ENCODE measurements at places on chromosomes 16 and 17.
A peak's percentile ranks its signal among the peaks of the same experiment; 100 is the strongest.

DNA sequence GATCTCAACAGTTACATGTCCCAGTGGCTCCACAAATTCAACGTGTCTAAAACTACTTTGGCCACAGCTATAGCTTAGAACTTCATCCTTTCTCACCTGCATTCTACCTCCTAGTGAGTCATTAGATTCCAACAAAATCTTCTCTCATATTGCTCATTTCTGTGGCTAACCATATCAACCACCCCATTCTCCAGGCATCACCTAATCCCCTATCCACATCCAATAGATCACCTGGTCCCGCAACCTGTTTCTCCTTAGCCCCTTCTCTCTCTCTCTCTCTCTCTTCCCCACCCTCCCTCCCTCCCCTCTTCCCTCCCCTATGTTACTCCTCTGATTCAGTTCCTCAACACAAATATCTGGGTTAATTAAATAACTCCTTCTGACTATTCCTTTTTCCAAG is 64.6 kb downstream of the ANKFN1 start:
- DNase-seq, result no peak

DNA sequence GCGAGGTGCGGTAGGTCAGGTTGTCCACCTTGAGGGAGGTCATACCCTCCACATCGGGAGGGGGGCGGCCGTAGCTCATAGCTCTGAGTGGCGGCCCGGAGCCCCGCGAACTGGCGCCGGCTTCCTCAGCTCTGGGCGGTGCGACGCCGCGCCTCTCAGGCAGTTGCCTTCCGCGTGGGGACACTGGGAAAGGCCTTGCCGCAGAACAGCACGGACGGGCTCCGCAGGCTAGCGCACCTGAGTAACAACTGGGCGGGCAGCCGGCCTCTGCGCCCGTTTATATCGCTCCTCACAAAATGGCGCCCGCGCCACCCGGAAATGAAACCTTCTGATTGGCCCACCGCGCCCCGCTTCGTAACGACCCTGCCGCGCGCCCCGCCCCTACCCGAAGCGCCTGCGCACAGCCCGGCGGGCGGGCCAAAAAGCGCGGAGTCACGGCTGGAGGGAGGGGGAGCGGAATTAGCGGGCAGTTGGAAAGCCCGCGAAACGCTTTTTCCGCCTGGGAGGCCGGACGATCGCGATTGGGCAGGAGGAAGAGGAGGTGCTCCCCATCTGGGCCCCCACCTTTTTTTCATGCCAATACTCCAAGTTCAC is at the start of gene SRSF2:
TSS of gene SRSF2 (minus strand) at position 250 of the 594 bp plus-strand sequence. CDS start at position 79, 171 bp downstream.
- DNase-seq, result peak; percentile 99

- peak; percentile 79 for DNase-seq
These were observed 20.0 kb downstream of the ST6GALNAC1 start for GRCh38 chr17:76623271-76624146.

GRCh38 chr17:3843935-3844516 is 2.0 kb downstream of the NCBP3 start:
- peak; percentile 36 for DNase-seq

- DNase-seq, result no peak
These were observed 9.2 kb downstream of the RPL23 start for GRCh38 chr17:38844261-38844757.

DNA sequence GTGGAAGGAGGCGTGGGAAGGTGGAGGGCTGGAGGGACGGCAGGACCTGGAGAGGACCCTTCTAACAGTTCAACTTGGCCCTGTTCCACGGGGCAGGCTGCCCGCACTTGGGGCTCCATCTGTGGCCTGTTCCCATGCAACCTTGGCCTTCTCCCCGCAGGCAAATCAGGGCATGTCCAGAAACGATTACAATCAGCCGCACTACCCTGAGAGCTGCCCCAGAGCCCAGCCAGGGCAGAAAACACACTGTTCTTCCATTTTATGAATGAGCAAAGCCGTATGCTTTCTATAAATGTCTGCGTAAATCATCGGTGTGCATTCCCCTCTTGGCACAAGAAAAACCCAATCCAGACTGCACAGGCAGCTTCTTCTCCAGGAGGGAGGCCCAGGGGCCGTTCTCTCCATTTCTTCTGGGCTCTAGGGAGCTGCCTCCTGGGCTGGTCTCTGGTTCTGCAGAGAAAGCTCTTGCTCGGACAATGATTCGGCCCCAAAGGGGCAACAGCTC is 228.7 kb downstream of the SOX9 start:
- DNase-seq, result no peak

- DNase-seq, result no peak
These were observed 63.2 kb upstream of the SLC12A3 start for GRCh38 chr16:56801762-56802161.

DNA sequence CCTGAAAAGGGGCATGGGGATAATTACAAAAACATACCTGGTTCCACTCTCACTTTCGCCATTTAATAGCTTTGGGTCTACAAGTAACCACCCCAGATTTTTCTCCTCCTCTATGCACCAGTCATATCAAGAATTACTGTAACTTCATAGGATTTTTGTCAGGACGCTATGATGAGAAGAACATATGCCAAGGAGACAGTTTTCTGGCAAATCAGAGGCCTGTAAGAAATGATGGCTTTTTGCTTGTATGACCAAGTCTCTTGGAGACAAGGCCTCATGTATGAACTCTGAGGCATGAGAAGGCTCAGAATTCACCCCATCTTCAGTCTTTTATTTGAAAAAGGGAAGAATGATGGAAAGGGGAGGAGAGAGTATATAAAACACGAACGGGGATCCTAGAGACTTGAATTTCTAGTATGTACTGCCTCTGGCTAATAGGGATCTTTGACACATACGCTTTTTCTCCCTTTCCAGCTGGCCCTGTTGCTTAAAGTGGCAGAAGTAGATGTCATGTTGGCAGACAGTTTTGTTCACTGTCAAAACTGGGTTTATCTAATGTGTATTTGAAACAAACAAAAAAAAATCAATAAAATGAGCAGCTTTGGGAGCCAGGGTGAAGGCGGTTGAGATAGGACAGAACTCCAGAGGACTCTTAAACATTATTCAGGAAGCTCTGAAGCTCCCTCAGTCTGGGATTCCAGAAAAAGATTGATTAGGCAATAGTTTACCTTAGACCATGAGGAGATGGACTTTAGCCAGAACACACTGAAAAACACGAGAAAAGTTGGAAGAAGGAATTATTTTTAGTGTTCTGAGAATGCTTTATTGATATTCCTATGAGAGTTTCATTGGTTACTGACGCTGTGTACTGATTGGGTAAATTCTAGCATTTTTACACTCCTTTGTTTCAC is 656.6 kb downstream of the WWOX start:
- DNase-seq, result no peak

- DNase-seq, result no peak
These were observed 41.3 kb upstream of the SIAH1 start for GRCh38 chr16:48426244-48427141.

DNA sequence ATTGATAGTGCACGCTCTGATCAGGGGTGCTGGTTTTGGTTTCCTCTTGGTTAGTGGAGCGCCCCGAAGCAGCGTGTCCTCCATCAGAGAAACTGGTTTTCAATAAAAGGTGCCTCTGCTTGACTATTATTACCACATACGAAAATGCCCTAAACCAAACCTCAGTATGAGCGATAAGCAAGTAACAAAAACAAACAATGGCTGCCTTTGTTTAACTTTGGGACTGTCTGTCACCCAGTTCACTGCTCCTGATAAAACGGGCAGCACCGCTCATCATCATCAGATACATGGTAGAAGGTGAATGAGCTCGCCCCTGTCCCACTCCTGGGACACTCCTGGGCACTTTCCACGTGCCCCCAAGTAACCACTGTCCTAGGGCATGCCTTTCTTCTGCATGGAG is 24.0 kb downstream of the DUSP14 start:
- DNase-seq, result no peak

DNA sequence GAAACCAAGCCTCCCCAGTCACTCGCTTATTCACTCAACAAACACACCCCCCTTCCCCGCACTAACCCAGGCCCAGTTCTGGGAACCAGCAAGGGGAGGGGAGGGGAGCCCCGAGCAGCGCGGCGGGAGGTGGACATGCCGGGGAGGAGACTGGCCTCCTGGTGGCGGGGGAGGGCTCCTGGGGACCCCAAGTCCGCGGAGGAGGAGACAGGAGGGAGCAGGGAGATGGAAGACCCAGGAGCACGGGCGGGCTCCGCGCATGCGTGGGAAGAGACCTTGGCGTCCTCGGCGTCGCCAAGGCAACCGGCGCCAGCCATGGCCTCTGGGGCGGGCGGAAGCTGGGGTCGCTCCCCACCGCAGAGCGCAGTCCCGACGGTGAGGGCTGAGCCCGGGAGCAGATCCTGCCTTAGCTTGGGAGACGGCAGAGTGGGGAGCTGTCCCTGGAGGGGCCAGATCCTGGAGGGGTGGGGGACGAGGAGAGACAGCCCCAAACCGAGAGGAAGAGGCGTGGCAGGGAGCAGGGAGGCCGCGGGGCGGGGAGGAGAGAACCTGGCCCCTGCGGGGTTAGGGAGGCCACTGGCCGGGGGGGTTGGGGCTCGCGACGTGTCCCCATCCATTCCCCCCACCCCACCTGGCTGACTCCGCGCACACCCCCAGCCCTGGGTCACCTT is at the start of gene PRR29:
TSS of gene PRR29 (plus strand) at position 302 of the 671 bp plus-strand sequence. CDS start at position 316, 14 bp downstream.
- DNase-seq, result peak; percentile 81

DNA sequence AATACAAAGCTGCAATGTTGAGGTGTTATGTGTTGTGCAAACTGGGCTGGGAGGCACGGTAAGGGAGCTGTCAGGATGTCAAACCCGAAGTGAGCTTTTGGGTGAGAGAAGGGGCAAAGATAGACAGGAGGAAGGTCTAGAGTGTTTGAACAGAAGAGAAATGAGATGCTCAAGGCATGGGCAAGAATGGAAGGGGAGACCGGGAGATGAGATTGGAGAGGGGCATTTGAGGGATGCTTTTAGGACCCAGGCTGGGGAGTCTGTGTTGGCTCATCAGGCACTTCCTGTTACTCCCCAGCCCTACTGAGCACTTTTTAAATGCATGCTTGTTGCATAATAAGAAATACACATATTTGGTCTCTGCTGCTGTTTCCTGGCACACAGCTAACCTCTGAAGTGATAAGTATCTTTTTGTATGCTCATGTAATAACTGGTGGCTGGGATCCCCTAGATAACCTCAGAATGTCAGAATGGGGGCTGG is 13.7 kb downstream of the UNC45B start:
- peak; percentile 38 for DNase-seq

- no peak for DNase-seq
These were observed 95.2 kb upstream of the SMIM36 start for GRCh38 chr17:55606488-55606815.

GRCh38 chr17:8310601-8311123 is 621 bp downstream of the ARHGEF15 start:
- no peak for DNase-seq

- DNase-seq, result no peak
These were observed 44.6 kb downstream of the PLCG2 start for GRCh38 chr16:81823734-81824133.

- DNase-seq, result no peak
These were observed 997 bp upstream of the CDH11 start for GRCh38 chr16:65122724-65123395.

- DNase-seq, result no peak
These were observed 64.9 kb downstream of the CYB561 start for GRCh38 chr17:63381101-63381729.

DNA sequence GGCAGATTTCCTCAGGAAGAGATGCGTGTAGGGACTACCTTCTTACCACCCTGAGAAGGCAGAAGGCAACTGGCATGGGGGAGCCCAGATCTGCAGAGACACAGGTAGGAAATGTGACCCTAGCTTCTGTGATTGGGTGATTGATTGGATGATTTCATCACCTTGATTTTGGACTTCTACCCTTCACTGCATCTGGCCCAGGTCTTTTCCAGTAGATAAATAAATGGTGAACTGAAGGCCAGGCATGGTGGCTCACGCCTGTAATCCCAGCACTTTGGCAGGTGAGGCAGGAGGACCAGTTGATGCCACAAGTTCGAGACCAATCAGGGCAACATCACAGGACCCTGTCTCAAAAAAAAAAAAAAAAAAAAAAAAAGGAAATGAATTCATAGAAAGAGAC is 14.7 kb upstream of the SMURF2 start:
- DNase-seq, result no peak

DNA sequence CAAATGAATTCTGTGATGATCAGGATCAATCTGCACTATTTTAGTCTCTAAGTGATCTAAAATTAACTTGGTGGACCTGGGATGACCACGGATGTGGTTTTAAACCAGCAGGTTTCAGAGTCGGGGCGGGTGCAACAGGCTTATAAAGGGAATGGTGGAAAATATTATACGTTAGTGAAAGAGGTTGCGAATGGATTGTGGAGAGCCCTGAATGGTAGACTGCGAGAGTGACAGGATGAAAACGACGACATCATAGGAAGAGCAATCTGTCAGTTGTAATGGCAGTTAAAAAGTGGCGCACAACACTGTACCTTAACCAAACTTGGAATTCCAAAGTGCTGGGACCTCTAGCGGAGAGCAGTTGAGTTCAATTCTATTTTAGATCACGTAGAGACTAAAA is 1.2 kb upstream of the CYB5B start:
- no peak for DNase-seq

- DNase-seq, result no peak
These were observed 100.2 kb downstream of the PHKB start for GRCh38 chr16:47561286-47561685.

- DNase-seq, result no peak
These were observed 42.2 kb downstream of the WDR45B start for GRCh38 chr17:82605939-82606600.

DNA sequence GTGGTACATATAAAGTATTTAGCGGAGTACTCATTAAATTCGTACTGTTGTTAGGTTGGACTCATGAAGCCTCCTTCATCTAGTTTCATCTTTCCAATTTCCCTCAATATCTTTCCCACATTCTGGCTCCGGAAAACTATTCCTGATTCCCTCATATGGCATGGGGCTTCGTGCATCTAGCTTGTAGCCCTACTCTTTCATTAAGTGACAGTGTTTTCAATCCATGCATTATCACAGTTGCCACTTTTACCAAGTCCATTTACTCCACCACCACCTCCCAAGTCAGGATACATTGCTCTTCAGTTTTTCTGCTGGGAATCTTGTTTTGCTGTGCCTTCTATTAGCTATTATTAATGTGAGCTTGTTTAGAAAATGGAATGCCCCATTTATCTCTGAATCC is 1032.1 kb upstream of the RBFOX1 start:
- DNase-seq, result no peak
